ENCODE measurements at places on chromosomes 4 and X. TPM values are rescaled to one million over a fixed set of nuclear protein-coding genes. Genes with fewer than 3 reads are reported as not detected.

COL25A1 gene
- not detected for total RNA-seq

HHIP gene
- total RNA-seq, result not detected

TCP11X2 gene
- total RNA-seq, result not detected

PDE6B gene
- 10.1 TPM for total RNA-seq

TMEM255A gene
- not detected for total RNA-seq

KLHL4 gene
- 0.18 TPM for total RNA-seq

CXXC4 gene
- not detected for total RNA-seq

PAK3 gene
- 0.31 TPM for total RNA-seq

CFP gene
- total RNA-seq, result 1.8 TPM

AFAP1 gene
- total RNA-seq, result 18.4 TPM

DDIT4L gene
- not detected for total RNA-seq

NPY1R gene
- not detected for total RNA-seq

TMEM154 gene
- 12.5 TPM for total RNA-seq
